ENCODE measurements at places on chromosomes 12 and 14. TPM values are rescaled to one million over a fixed set of nuclear protein-coding genes. Genes with fewer than 3 reads are reported as not detected.

The MYF5 gene
- not detected for total RNA-seq

- peak; percentile 91 for DNase-seq
Observed at GRCh38 chr14:93105362-93105761, 10.4 kb downstream of the ITPK1 start.

DNA sequence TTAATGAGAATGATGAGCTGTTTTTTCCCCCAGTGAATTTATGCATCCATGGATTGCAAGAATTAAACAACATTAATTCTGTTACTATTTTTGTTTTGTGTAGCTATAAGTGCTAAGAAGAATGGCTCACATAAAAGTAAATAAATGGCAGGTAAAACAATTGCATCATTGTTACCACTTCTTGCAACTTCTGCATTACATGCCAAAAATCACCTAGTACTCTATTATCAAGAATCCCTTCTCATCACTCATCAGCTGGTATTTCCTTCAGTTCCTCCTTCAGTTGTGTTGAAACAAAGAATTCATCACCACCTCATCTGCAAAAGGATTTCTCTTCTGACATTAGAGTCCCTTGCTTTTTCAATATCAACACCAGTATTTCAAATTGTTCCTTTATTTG is 773 bp downstream of the A2M start:
- no peak for DNase-seq

- DNase-seq, result no peak
Observed at GRCh38 chr14:90870950-90871604, 54.8 kb upstream of the TTC7B start.

The C14orf180 gene
- total RNA-seq, result not detected

DNA sequence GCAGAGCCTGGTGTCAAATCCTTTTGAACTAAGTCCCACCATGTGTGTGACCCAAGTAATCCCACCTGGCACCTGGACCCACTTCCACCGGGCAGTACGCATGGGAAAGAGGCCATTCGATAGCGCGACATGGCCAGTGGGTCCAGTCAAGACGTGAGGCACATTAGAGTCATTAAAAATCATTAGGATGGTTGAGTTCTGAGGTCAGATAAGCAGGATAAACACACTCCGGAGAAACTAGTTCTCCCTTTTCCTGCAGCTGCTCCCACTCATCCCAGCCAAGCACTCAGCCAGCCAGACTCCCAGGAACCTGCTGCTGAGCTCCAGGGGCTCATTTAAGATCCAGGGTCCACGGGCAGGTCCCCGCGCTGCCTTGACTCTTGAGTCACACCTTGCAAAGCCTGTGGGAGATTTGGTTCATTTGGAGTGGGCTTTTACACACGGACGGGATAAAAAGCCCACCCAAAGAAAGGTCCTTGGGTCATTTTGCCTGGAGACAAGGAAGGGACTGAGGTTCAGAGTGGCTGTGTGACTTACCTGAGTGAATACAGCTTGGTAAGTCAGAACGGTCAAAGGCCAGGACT is 313.9 kb downstream of the BCL11B start:
- no peak for DNase-seq

- no peak for DNase-seq
Observed at GRCh38 chr12:67382241-67382871, 113.2 kb downstream of the CAND1 start.

The P2RX2 gene
- total RNA-seq, result not detected

DNA sequence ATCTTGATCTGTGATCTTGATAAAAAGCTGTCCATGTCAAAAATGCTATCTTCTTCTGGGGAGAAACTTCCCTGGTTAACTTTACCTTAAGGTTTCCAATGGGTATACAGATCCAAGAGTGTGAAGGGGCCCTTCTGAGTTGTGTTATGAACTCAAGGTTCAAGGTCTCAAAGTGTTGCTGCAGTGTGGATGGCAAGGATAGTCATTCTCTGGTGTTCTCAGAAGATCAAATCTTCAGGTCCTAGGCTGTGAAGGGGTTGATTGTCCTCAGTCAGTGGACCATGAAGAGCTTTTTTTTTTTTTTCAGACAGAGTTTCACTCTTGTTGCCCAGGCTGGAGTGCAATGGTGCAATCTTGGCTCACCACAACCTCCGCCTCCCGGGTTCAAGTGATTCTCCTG is 114.4 kb downstream of the SPTSSA start:
- no peak for DNase-seq

DNA sequence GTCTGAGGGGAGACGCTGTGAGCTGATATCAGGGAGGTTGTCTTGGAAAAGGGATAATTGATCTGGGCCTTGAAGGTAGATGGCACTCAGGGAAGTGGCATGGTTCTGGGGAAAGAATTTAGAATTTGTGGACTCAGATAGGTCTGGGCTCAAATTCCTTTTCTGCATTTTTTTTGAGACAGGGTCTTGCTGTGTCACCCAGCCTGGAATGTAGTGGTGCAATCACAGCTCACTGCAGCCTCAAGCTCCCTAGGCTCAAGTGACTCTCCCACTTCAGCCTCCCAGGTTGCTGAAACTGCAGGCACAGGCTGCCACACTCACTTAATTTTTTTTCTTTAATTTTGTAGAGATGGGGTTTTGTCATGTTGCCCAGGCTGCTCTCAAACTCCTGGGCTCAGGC is 98.1 kb upstream of the NCOR2 start:
- no peak for DNase-seq

The KCNA5 gene
- 0.02 TPM for total RNA-seq

The FAIM2 gene
- not detected for total RNA-seq

The KCNH3 gene
- total RNA-seq, result 1.6 TPM

The ADGRD1 gene
- 0.14 TPM for total RNA-seq

GRCh38 chr12:29895966-29896365 is 112.2 kb upstream of the TMTC1 start:
- DNase-seq, result no peak

- DNase-seq, result no peak
Observed at GRCh38 chr14:68519671-68520187, 273.1 kb downstream of the ZFP36L1 start.

DNA sequence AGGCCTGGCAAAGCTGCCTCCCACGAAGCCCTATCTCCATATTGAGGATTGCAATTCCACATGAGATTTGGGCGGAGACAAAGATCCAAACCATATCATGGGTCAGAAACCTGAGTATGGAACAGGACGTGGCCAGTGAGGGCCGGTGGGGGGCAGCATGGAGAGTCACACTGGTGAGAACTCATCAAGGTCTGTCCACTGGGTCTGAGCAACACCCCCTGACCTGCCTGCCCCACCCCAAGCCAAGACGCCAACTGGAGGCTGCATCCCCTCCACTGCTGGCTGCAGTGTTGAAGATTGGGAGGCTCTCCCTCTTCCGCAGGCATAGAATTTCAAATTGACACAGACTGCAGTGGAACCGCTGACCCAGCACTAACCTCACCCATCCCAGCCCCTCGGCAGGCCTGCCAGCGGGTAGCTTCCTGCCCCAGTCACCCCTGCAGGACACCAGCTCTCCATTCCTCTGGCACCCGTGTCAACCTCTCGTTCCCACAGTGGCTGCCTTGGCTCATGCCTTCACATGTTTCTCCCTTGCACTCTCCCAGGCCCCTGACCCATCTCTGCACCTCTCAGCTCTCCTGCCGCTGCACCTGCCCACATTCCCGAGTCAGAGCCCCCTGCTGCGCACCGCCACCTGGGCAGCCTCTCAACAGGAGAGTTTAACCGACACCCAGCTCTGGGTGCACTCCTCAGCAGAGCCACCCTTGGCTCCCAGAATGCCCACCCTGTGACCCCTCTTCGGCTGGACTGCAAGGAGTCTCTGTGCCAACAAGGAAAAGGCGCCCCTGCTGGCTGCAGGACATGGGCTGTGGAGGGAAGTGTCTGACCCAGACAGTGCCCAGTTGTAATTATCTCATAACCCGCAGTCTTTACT is 45.2 kb upstream of the PPP2R5C start:
- DNase-seq, result no peak

The HVCN1 gene
- total RNA-seq, result 1.6 TPM

GRCh38 chr12:64459394-64459891 is 7.5 kb downstream of the TBK1 start:
- DNase-seq, result no peak

- DNase-seq, result no peak
Observed at GRCh38 chr12:65761301-65761700, 63.0 kb upstream of the HMGA2 start.

DNA sequence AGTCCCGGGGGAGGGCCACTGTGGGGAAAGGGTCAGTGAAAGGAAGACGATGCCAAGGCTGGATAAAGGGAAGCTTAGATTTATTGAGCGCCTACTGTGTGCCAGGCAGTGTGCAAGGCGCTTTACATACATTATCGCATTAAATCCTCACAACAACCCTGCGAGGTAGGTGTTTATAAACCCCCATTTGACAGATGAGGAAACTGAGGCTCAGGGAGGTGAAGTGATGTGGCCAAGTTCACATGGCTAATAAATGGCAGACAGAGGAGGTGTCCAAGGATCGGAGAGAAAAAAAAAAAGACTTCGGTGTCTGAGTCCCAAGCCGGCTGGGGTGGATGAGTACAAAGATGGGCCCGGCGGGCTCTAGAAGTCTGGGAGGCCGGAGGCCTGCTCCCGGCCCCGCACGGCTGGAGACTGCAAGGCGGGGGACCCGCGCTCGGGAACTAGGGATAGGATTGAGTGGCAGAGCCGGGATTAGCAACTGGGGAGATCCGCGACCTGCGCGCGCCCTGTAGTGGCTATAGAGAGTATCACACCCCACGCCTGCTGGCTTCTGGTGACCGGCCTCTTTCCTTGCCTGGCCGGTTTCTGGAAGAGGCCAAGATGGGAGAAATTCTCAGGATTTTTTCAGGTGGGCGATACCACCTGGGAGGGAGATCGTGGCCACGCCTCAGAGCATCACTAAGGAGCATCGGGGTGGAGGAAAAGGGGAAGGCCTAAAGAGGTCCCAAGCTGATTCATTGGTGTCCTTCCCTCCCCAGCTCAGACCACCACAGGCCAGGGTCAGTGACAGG is 3.9 kb downstream of the DDN start:
- peak; percentile 62 for DNase-seq

DNA sequence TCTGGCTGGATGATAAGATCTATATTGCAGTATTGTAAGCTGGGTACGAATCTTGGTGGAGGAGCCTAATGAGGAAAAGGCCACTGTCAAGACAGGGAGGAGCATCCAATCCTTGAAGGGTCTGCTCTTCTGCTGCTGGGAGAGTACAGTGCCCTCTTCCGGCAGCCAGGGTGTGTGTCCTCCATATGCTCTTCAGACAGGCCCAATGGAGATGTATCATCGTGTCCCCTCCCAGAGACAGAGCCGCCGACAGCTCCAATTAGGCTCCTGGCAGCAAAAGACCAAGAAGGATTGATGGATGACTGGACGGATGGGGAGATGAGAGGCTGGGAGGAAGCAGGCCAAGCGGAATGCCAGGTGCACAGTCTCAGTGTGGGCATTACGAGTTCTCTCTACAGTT is 51.6 kb upstream of the PIWIL1 start:
- DNase-seq, result no peak

DNA sequence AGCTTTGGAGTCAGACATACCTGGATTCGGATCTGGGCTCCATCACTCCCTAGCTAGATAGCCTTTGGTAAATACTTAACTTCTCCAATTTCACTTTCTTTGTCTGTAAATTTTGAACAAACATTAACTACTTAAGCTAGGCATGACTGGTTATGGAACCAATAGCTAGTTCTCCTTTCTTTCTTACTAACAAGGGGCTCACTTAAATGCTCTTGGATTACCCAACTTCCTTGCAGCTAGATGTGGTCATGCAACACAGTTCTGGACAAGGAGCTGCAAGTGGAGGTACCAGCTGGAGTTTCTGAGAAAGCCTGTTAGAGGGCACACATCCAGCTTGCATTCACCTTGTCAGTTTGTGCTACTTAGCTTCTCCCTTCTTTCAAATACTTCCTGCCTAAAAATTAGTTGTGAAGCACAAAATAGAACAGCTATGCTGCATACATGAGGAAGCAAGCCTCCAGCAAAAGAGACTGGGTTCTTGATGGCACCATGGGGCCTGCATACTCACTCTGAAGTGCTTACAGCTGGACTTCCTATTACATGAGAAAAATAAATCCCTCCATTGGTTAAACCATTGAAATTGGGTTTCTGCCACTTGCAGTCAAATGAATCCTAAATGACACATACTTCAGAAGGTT is 210.1 kb upstream of the EEA1 start:
- no peak for DNase-seq

DNA sequence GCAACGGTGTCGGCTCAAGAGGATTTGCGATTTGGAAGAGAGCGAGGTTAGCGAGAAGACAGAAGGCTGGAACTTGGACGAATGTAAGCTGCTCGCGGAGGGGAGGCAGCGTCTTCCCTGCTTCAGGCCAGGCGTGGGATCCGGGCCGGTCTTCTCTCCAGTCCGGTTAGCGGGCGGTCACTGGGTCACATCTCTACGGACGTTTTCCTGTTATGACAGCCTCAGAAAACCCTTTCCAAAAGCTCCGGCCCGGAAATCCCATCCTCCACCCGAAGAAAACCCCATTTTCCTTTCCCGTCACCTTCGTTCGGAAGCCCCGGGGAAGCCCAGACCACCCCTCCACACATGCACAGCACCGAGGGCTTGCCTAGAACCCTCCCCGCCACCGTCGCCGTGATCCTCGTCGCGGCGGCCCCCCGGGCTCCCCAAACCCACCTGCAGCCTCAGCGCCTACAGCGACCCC is 268 bp downstream of the NDUFB1 start:
- no peak for DNase-seq

- DNase-seq, result no peak
Observed at GRCh38 chr12:53625373-53625945, 723 bp downstream of the ATF7 start.

GRCh38 chr14:67965696-67966095 is 146.1 kb downstream of the RAD51B start:
- DNase-seq, result no peak

GRCh38 chr14:77212097-77212870 is 30.7 kb downstream of the TMEM63C start:
- no peak for DNase-seq

The SIX1 gene
- 23.3 TPM for total RNA-seq

The AKAP3 gene
- 1.9 TPM for total RNA-seq

The COQ5 gene
- 47.9 TPM for total RNA-seq

- DNase-seq, result peak; percentile 49
Observed at GRCh38 chr12:26853303-26854030, 20.5 kb upstream of the ITPR2 start.

The TEX52 gene
- not detected for total RNA-seq

DNA sequence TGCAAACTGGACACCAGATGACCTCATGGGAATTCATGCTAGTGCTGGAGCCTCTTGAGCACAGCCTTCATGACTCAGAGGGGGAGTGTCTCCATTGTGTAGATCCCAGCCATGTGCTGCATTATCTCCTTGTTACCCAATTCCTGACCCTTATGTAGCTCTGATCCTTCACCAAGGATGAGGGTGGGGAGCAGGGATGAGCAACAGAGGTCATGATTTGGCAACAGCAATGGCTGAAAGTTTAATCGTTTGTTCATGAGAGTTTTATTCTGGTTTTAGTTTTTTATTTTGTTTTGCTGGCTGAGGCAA is 9.5 kb upstream of the BDKRB1 start:
- DNase-seq, result peak; percentile 89

DNA sequence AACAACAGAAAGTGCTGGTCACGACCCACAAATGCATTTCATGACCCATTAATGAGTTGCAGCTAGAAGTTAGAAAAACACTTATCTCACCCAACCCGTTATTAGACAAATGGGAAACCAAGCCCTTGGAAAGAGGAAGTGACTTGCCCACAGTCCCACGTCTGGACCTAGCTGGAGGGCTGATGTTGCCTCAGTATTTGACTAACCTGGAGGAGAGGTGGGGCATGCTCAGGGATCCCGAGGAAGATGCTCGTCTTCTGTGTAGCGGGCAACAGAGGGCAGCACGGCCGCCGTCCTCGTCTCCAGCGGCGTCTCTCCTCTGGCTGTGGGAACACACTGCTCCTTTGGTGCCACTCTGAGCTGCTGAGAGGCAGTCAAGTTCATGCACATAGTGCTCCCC is 12.7 kb downstream of the CCND2 start:
- DNase-seq, result no peak

- DNase-seq, result no peak
Observed at GRCh38 chr14:85159726-85160125, 370.2 kb upstream of the FLRT2 start.
